Activated naive CD8-positive, alpha-beta T cell treated with anti-CD3 and anti-CD28 coated beads for 36 hours (primary cell): ENCODE measurements at places on chromosomes 13 and 19. TPM values are rescaled to one million over a fixed set of nuclear protein-coding genes. Genes with fewer than 3 reads are reported as not detected.

Gene ALOX5AP
- 16.4 TPM for total RNA-seq

Gene LAIR1
- total RNA-seq: 9.0 TPM

- no peak overlapping the region for H3K27ac ChIP-seq
- H3K4me1 ChIP-seq: peaks cover 7% of the 10 kb centered on the region
- peaks cover 19% of the 10 kb centered on the region for H3K27me3 ChIP-seq
- no peaks in the 10 kb centered on the region for H3K36me3 ChIP-seq
- no peak overlapping the region for H3K4me3 ChIP-seq
These were observed 39.9 kb upstream of the CEACAM8 start for GRCh38 chr19:42634409-42635232.

Gene CFAP97D2
- not detected for total RNA-seq

Gene LIG4
- total RNA-seq: 9.1 TPM
